ENCODE measurements at places on chromosomes 6 and 20. TPM values are rescaled to one million over a fixed set of nuclear protein-coding genes. Genes with fewer than 3 reads are reported as not detected.

ZNF133 gene
- total RNA-seq = 11.8 TPM

SIRPB2 gene
- total RNA-seq = not detected

DLL1 gene
- total RNA-seq = 0.21 TPM

PDE10A gene
- total RNA-seq = 27.5 TPM

ZCCHC3 gene
- 17.4 TPM for total RNA-seq

COL21A1 gene
- total RNA-seq = 0.60 TPM

WFDC12 gene
- total RNA-seq = not detected

SOX18 gene
- 1.4 TPM for total RNA-seq

HSPA1L gene
- total RNA-seq = 1.4 TPM

ENPP5 gene
- total RNA-seq = not detected

ZNF184 gene
- 2.7 TPM for total RNA-seq

KCNK5 gene
- 1.1 TPM for total RNA-seq

ARMC2 gene
- total RNA-seq = 3.1 TPM

RAMACL gene
- 0.20 TPM for total RNA-seq

CGA gene
- total RNA-seq = not detected

OR10C1 gene
- total RNA-seq = not detected

SEMG2 gene
- not detected for total RNA-seq

ARMH2 gene
- not detected for total RNA-seq

ADGRG6 gene
- 76.6 TPM for total RNA-seq

ELOVL2 gene
- 3.6 TPM for total RNA-seq

C6orf132 gene
- 1.9 TPM for total RNA-seq

FRK gene
- 1.3 TPM for total RNA-seq

TCF19 gene
- 17.1 TPM for total RNA-seq

SDCBP2 gene
- total RNA-seq = 1.6 TPM

SLC22A3 gene
- total RNA-seq = 44.9 TPM

ZNF512B gene
- 14.1 TPM for total RNA-seq

TCP11 gene
- not detected for total RNA-seq

ATF6B gene
- total RNA-seq = 37.0 TPM

BCL2L1 gene
- 242 TPM for total RNA-seq

MAFB gene
- total RNA-seq = 0.07 TPM

OR12D3 gene
- total RNA-seq = not detected
